ENCODE measurements at places on chromosomes 16 and 17.

DNA sequence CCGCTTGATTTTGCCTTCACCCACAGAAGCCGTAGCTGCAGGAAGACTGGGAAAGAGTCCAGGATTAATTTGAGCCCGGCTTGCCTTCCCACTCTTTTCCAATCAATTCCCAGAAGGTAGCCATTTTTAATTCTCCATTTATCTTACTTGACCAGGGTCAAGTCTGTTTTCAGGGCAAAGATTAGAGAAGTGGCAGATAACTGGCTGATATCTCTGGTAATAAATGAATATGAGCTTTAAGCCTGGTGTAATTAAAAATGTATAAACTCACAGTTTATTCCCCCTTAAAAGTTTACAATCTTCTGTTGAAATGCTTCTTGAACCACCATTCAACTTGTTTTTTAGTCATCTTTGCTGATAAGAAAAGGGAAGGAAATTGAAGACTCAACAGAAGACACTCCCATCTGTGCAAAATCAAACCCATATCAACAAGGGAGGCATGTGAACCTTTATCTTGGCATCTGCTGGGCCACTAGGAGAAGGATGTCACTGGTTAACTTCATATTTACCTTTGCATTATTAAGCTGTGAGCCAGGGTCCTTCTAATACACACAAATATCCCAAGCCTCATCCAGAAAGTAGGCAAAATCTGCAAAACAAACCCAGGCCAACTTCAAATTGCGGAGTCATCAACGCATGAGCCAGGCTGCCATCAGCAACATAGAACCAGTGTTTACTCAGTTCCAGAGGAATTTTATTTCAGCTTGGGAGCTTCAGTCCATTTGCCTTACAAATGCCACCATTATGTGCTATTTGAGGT, 314.6 kb upstream of the MAF start:
- no peak for DNase-seq

GRCh38 chr17:42039794-42040763, 10.3 kb downstream of the C17orf113 start:
- DNase-seq: no peak

- no peak for DNase-seq
These were observed 151.7 kb downstream of the ANKFN1 start for GRCh38 chr17:56305007-56305406.

GRCh38 chr17:7947651-7948050, 15.6 kb downstream of the CNTROB start:
- peak; percentile 40 for DNase-seq

DNA sequence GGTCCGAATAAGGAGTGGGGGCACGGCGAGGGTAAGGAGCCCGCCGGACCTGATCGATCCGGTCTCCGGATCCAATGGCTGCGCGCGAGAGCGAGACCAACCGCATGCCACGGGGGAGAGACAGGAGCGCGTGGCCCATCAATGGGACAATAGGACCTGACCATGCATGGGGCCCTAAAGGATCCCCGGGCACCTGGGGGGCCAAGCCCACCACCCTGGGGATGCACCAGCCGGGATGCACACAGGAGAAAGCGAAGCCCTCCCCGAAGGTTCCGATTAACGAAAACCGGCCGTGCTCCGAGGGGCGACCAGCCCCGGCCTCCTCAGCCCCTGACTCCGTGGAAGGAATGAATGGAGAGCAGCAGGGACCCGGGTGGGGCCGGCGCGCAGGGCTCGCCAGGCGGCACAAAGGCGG, 525 bp downstream of the JPT1 start:
- peak; percentile 51 for DNase-seq

- DNase-seq: peak; percentile 58
These were observed 628 bp downstream of the GABARAPL2 start for GRCh38 chr16:75566758-75567255.

- peak; percentile 73 for DNase-seq
These were observed 21.2 kb upstream of the LGALS9 start for GRCh38 chr17:27609611-27610303.

- peak; percentile 59 for DNase-seq
These were observed 23.6 kb downstream of the BAHCC1 start for GRCh38 chr17:81418710-81419318.

- DNase-seq: no peak
These were observed 1.2 kb downstream of the GSG1L start for GRCh38 chr16:28062261-28062846.
